Activated T-helper 1 cell treated with anti-CD3 and anti-CD28 coated beads, Interleukin-2, amount 50 U/mL, for 16 hours (primary cell): ENCODE measurements at places on chromosomes 2 and 18.

- no peak for DNase-seq
These were observed 46.3 kb downstream of the FAM178B start for GRCh38 chr2:96940001-96940615.

GRCh38 chr2:101339266-101339880 lies 30.9 kb upstream of the RNF149 start:
- DNase-seq = no peak

- DNase-seq = no peak
These were observed 537.4 kb downstream of the CPS1 start for GRCh38 chr2:211093743-211094303.

- DNase-seq = no peak
These were observed 92.3 kb downstream of the HS1BP3 start for GRCh38 chr2:20558391-20559150.

DNA sequence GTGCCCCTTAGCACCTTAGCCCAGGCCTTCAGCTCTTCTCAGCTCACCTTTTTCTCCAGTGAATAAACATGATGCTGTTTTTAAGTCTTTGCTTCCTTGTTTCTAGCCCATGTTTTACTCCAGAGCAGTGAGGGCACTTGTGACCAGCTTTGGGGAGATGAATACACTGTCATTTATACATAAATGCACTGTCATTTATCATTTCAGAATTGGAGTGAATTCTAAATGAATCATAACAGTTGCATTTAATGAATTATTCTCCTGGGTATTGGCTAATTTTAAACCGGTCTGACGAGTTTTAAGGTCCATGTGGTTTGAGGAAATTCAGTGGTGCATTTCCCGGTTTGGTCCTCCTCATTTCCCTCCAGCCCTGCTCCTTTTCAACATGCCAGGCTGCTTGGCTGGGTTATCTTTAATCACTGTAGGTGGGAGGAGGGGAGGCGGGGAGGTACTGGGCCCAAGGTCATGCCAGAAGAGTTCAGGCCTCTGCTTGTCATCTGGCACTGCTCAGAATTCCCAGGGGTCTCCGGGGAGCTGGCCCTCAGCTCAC lies 23.9 kb downstream of the PRKCE start:
- DNase-seq = no peak

GRCh38 chr18:47558110-47558750 lies 306.8 kb upstream of the SKOR2 start:
- DNase-seq = no peak

- no peak for DNase-seq
These were observed 5.8 kb downstream of the SH3RF3 start for GRCh38 chr2:109134741-109135358.

DNA sequence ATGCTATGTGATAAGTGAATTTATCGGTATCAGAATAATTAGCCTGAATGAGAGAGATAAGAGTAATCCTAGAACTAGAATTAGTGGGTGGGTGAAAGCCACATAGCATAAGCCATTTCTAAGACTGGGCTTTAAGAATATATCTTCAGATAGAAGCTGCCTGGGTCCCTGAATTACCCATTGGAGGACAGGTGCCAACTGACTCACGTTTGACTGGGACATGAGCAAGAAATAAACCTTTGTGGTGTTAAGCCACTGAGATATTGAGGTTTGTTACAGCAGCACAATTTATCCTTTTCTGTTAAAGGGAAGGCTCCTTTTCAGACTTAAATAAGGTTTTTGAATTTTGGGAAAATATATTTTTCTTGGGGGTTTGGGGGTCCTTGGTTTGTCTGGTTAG lies 95.9 kb downstream of the POLE4 start:
- no peak for DNase-seq

- no peak for DNase-seq
These were observed 15.6 kb upstream of the PKDCC start for GRCh38 chr2:42032224-42032620.

- DNase-seq = no peak
These were observed 128.1 kb downstream of the EIPR1 start for GRCh38 chr2:3249476-3249962.

DNA sequence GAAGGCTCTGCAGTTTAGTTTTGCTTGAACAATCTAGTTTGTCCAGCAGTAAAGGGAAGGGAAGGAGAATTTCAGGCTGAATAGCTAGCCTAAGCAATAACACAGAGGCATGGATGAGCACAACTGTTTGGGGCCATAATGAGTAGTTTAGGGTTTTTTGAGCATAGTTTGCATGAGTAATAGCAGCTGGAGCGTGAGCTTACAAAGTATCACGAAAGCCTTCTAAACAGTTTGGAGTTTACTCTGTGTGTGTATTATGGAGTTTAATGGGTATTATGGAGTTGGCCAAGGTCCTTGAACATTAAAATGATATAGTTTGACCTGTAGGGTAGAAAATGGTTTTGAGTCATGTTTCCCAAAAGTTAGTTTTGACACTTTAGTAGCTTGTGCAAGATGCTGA lies 782.3 kb downstream of the ERBB4 start:
- DNase-seq = no peak

DNA sequence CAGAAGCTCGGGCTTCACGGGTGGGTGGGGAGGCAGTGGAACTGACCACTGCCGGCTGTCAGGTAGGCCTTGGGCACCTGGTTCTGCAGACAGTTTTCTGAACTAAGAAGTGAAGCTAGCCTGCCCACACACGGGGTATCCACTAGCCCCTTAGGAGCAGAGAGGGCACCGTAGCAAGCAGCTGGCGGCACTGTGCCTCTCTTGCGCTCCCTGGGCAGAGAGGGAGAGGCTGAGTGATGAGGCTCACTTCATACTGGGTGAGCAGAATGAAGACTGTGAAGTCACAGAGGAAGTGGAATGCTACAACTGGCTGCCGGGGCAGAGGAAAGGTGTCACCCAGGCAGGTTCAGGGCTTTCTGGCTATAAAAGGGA lies 753 bp downstream of the ITPRIPL1 start:
- DNase-seq = peak; percentile 32

DNA sequence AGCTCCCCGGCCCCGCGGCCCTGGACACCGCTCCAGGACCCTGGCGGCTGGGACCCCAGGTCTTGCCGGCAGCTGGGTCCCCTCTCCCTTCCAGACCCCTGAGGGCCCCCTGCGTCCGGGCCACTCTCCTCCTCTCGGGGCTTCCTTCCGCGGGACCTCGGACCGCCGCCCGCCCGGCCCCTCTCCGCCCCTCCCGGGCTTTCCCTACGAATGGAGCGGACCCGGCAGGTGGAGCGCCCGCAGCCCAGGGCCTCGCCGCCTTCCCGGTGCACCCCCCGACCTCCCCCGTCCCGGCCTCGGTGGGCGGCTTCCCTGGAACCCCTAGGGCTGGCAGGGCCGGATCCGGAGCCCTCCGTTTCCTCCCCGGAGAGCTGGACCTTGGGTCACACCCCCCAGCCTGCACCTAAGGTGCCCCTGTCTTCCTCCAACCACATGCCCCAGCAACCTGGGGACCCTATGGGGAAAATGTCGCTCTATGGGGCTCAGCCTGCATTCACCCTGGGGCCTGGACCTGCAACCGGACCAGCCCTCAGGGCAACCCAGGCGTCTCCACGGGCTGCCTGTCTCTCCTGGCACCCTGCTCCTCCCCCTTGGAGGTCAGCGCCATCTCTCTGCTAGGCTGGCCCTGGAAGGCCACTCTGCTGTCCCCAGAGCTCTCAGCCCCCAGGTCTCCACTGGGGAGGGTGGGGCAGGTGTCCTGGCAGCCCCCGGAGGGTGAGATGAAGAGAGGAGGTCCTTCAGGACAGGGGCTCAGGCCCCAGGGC lies 730 bp downstream of the B3GNT7 start:
- no peak for DNase-seq

GRCh38 chr2:82525744-82526143 lies 1933.3 kb downstream of the SUCLG1 start:
- no peak for DNase-seq

DNA sequence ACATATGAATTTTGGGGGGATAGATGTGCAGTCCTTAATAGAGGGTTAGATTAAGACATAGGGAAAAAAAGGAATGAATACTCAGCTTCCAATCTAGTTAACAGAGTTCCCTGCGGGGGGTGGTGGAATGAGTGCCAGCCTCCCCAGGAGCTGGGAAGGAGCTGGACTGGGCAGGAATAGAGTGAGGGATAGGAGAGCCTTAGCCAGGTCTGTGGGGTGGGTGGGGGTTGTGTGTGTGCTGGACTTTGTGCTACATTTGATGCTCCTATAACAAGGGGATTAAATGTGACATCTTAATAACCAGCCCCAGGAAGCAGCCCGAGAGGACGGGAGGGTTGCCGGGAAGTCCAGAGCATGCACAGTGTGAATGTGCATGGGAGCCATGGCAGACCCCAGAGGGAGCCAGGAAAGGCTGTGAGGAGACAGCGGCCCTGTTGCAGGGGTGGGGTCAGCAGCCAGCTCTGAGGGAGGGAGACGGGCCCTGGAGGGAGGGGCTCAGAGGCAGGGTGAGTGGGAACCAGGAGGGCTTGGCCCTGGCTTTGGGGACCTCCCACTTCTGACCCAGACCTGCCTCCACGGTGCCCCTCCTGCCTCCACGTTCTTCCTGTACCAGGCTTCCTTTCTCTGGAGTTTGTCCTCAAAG lies 3.6 kb upstream of the MBP start:
- DNase-seq = no peak

DNA sequence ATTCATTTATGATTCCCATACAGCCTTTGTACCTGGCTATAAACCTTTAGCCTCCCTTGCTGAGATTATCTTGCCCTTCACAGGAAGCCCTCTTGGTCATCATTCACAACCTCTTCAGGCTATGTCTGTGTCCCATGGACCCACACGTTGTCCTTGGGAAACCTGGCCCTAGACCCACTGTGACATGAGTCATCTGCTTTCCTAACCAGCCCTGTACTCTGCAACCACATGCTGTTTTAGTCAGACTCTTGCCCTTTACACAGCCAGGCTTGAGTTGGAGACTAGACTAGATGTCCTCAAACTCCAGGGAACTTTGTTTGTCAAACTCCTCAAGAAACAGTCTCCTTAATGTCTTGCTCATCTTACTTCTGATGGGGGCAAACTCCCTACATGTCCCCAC lies 229.3 kb upstream of the ZSWIM2 start:
- no peak for DNase-seq

GRCh38 chr2:81334046-81334445 lies 1029.5 kb upstream of the LRRTM1 start:
- DNase-seq = no peak

GRCh38 chr18:53261241-53261640 lies 921.2 kb downstream of the DCC start:
- DNase-seq = no peak

GRCh38 chr2:190819840-190820301 lies 60.8 kb upstream of the GLS start:
- DNase-seq = no peak

- no peak for DNase-seq
These were observed 324.0 kb downstream of the TXNL1 start for GRCh38 chr18:56314396-56314795.

- no peak for DNase-seq
These were observed 17.2 kb downstream of the SP110 start for GRCh38 chr2:230202430-230203109.

GRCh38 chr2:145026456-145027455 lies 506.8 kb upstream of the ZEB2 start:
- DNase-seq = no peak

GRCh38 chr2:29724282-29724681 lies 197.1 kb downstream of the ALK start:
- no peak for DNase-seq

GRCh38 chr2:216285701-216286100 lies 86.6 kb downstream of the MARCHF4 start:
- DNase-seq = no peak

GRCh38 chr2:108412995-108413710 lies 35.4 kb downstream of the SULT1C4 start:
- DNase-seq = no peak

- DNase-seq = no peak
These were observed 132.1 kb upstream of the EPC2 start for GRCh38 chr2:148512501-148512900.

DNA sequence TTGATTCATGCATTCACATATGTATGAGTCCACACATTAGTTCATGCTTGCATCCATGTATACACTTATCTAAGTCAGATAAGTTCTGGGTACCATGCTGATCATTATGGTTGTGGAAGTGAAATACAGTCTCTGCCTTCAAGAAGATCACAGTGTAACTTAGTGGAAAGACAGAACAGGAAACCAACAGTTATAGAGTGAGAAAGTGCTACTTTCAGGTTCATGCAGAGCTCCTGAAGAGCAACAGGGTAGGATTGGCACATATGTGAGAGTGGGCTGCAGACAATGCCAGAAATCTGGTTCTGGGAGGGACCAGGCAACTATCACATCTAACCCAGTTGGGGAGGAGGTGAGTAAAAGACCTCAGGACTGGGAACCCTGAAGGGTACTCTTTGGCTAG lies 35.4 kb upstream of the PGAP1 start:
- DNase-seq = no peak

DNA sequence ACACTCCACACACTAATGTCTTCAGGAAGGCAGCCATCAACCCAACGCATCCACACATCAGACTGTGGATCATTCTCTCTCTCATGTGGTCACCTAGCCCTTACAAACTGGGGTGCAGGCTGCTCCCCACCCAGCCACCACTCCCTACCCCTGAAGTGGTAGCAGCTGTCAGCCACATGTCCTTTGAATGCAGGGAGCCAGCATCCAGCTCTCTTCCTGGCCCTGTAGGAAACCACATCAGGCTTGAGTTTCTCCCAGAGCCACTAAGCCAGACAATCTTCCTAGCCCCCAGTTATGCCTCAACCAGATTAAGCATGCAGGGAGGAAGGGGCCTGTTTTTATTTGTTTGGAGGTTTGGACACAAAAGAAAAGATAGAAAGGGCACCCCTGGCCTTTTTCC lies 52.8 kb upstream of the SPP2 start:
- DNase-seq = no peak

DNA sequence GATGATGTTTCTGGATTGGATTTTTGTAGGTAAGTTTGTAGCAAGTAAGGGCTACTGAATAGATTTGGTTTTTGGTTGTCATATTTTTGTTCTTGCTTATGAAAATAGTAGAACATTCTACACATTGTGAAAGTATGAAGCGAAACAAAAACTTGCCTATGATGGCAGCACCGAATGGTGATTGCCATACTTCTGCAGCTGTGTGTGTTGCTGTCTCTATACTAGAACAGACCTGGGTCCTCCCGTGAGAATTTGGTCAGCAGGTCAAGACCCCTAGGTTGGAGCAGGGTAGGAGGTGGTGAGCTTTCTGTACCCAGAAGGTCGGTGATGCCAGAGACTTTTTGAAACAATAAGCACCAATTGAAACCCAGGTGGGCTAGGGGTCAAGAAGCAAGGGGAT lies 322.6 kb downstream of the PRKCE start:
- DNase-seq = no peak

- no peak for DNase-seq
These were observed 124.1 kb upstream of the NYAP2 start for GRCh38 chr2:225275443-225275842.

DNA sequence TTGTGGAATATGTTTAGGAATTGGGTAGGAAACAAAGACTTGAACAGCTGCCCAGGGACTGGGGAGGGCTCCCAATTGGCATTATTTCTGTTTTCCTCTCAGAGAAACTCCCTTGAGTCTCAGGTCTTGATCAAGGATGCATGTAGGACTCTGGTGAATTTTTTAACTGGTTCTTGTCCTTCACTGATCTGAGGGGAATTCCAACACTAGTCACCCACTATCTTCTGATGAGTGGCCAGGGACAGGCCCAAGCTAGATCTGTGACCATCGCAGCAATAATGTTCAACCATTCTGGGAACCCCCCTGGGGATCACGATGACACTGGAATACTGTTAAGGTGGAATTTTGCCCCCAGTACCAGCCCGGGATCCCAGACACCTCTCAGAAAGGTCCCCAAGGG lies 132.0 kb downstream of the SH3BP4 start:
- no peak for DNase-seq
